WTC11 (cell line): ENCODE measurements at places on chromosomes 1 and 21. TPM values are rescaled to one million over a fixed set of nuclear protein-coding genes. Genes with fewer than 3 reads are reported as not detected.

BACH1 gene
- total RNA-seq, result 46.2 to 48.7 TPM (median 47.8 TPM) in 3 replicates

GRCh38 chr1:54408147-54409066 is 2.2 kb upstream of the SSBP3 start:
- no peak for DNase-seq

CSDE1 gene
- total RNA-seq, result 587 to 595 TPM (median 591 TPM) in 3 replicates

JAK1 gene
- 21.1 to 28.2 TPM (median 27.8 TPM) in 3 replicates for total RNA-seq

DNA sequence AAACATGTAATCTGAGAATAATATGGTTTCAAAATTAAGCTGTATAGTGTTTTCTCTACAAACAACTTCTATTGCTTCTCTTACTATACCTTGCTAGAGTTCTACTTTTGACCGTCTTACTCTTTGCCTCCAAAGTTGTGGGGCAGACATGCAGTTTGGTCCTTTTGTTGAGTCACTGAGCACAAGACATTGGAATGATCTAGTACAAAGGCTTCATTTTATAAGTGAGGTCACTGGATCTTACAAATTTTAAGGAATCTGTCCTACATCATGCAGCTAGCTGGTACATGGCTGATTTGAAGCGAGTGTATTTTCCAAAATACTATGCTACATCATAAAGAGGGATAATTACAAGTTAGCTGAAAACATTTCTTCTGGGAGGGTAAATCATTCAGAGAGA is 28.8 kb downstream of the OR10J1 start:
- no peak for DNase-seq

DNA sequence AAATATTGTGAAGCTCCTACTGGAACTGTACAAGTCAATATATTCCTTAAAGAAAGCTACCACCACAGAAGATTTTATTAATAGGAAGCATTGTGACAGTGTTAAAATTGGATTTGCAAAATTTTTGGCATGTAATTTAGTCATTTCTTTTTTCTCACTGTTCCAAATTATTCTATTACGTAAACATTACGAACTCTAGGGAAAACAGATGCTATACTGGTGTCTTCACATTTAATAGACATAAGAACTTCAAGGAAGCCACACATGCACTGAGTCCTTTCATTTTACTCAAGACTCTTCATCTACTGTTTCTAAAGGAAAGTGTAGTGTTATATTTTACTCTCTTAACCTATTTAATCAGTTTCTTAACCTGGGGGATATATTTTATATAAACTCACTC is 135.4 kb downstream of the HMCN1 start:
- DNase-seq, result no peak

GRCh38 chr1:37478890-37479254 is 4.5 kb downstream of the ZC3H12A start:
- DNase-seq, result no peak

UQCRHL gene
- total RNA-seq, result 2.6 to 3.8 TPM (median 2.7 TPM) in 3 replicates

GRCh38 chr1:19412654-19413053 is 72.7 kb downstream of the CAPZB start:
- DNase-seq, result no peak

GRCh38 chr1:226274138-226274537 is 34.8 kb downstream of the LIN9 start:
- no peak for DNase-seq

DNA sequence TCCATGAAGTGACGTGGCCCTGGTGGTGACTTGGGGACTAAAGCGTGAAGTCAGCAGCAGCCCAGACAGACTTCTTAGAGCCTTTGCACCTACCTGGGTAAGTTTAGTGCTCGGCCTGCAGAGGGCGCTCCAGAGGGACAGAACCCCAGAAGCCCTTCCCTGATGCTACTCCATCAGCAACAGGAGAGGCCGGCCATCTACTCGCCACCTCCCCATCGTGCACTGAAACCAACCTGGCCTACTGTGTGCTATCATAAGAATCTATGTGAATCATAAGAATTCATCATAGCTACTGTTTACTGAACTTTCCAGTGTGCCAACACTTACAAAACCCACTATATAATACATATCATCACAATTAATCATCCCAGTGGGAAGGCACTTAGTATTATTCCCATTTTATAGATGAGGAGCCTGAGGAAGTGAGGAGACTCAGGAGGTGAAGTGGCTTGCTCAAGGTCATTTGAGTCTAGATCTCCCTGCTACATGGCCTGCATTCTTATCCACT is 7.9 kb upstream of the EDN2 start:
- DNase-seq, result peak; percentile 84

JUN gene
- 15.9 to 22.1 TPM (median 21.4 TPM) in 3 replicates for total RNA-seq

- no peak for DNase-seq
These were observed 47.9 kb upstream of the NUF2 start for GRCh38 chr1:163273766-163274441.

- DNase-seq, result peak; percentile 16
These were observed 249.9 kb downstream of the TNR start for GRCh38 chr1:175493321-175494010.

DNA sequence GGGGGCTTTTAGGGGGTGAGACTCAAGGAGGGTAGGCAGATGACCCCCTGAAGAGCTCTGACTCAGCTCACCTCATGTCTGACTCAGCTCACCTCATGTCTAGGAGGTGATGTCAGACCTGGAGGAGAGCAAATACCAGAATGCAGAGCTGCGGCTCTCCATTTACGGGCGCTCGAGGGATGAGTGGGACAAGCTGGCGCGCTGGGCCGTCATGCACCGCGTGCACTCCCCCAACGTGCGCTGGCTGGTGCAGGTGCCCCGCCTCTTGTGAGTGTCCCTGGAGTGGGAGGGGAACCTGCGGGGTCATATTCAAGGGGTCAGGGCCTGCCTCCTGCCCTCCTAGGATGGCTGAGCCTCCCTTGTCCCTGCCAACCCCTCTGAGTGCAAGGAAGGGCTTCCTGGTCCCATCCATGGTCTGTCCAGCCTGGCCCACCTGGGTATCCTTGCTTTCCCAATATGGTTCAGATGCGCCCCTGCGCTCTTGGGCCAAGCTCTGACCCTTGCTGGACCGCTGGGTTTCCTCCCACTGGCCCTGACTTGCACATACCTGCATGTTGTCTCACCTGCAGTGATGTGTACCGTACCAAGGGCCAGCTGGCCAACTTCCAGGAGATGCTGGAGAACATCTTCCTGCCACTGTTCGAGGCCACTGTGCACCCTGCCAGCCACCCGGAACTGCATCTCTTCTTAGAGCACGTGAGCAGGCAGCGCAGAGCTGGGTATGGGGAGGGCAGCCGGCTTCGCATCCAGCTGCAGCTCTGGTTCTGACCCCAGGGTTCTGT is 9.1 kb downstream of the AMPD2 start:
- DNase-seq, result no peak

GPR25 gene
- total RNA-seq, result 0.14 to 0.16 TPM in 2 of 3 replicates, not detected in the other

- no peak for DNase-seq
These were observed 16.4 kb downstream of the CADM3 start for GRCh38 chr1:159187647-159188374.

TMEM82 gene
- total RNA-seq, result 0.48 to 1.4 TPM (median 0.94 TPM) in 3 replicates

- DNase-seq, result no peak
These were observed 7.8 kb downstream of the CHRNB2 start for GRCh38 chr1:154575147-154575927.

GRCh38 chr1:240455228-240455821 is 156.6 kb downstream of the GREM2 start:
- no peak for DNase-seq

- peak; percentile 57 for DNase-seq
These were observed 808 bp downstream of the MAP3K21 start for GRCh38 chr1:233328142-233328921.

TCEANC2 gene
- 4.7 to 6.9 TPM (median 6.3 TPM) in 3 replicates for total RNA-seq

- no peak for DNase-seq
These were observed 146.1 kb upstream of the RUNX1 start for GRCh38 chr21:35195232-35195631.

NIBAN1 gene
- 5.0 to 8.1 TPM (median 5.2 TPM) in 3 replicates for total RNA-seq

VWA1 gene
- total RNA-seq, result 28.3 to 35.5 TPM (median 28.3 TPM) in 3 replicates

DNAH14 gene
- 34.1 to 36.9 TPM (median 35.4 TPM) in 3 replicates for total RNA-seq

FMO5 gene
- total RNA-seq, result 1.6 to 3.3 TPM (median 1.7 TPM) in 3 replicates

DNA sequence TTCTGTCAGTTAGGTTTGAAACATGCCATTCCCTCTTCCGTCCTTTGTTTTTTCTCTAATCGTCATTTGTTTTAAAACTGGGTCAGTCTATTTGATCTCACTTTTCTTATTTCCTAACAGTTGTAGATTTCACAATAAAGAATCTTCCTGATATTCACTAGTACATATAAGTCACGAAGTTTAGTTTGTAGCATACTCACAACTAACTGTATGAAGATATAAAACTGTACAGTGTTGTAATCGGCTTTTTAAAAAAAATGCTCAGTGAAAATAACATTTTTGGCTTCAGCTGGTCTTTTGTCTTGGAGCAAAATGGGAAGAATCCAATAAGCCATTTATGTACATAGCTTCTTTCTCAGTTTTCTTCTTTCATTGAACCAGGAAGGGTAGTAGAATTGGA is 78.3 kb downstream of the NCAM2 start:
- DNase-seq, result no peak

DNA sequence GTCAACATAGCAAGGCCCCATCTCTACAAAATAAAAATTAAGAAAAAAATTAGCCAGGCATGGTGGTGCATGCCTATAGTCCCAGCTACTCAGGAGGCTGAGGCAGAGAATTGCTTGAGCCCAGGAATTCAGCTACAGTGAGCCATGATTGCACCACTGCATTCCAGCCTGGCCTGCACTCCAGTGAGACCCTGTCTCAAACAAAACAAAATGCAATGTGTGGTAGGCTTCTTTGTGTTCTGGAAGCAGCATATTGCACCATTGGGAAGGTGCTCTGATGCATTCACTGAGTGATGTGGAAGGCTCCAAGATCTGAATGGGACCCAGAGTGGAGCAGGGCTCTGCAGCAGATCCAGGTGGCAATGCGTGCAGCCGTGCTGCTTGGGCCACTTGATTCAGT is 99.6 kb upstream of the COG2 start:
- no peak for DNase-seq

- no peak for DNase-seq
These were observed 1.7 kb downstream of the TRMT1L start for GRCh38 chr1:185154912-185155513.

DNA sequence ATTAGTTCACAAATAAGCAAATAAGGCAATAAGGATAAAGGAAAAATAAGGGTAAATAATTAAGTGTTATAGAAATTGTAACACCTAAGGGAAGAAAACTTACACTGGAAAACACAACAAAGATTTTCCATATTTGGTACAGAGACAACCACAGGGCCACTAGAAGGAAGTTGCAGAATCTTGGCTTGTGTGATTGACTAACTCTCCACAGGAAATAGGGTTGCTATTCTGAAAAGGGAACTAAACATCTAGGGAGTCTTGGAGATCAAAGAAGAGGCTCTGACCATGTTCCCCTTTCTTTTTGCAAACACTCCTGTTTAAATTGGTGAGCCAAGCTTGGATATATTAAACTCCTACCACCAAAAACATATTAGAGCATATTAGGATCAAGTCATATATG is 59.1 kb downstream of the APCS start:
- DNase-seq, result no peak

DNA sequence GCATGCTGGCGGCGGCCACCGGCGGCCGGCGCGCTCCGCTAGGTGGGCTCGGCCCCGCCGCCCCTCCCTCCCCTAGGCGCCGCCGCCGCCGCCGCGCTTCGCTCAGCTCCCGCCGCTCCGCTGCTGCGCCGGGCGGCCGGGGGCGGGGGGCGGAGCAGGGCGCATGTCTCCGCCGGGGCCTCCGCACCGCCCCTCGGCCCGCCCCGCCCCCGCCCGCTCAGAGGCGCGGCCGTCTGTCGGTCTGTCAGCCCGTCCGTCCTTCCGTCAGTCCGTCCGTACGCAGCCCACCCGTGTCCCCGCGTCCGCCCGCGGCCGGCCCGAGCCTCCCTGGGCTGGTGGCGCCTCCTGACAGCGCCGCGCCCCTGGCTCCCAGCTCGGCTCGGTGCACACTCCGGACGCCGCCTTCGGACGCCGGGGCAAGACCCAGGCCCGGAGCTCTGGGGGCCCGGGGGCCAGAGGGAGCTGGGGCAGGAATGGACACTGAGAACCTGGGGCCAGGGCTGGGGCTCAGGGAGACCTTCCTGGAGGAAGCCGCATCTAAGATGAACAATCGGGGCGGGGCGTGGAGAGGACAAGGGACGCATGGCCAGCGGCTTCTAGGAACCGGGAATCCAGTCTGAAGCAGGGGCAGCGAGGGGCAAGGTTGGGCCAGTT is at the start of gene GPR153:
Gene GPR153 (minus strand): TSS at position 138 of the 654 bp plus-strand sequence. CDS start 6,193 bp downstream, outside the sequence.
- DNase-seq, result no peak

ADAMTS4 gene
- total RNA-seq, result 9.1 to 11.2 TPM (median 10.0 TPM) in 3 replicates

- DNase-seq, result peak; percentile 59
These were observed 14.2 kb downstream of the CAPN2 start for GRCh38 chr1:223726380-223727001.

DNA sequence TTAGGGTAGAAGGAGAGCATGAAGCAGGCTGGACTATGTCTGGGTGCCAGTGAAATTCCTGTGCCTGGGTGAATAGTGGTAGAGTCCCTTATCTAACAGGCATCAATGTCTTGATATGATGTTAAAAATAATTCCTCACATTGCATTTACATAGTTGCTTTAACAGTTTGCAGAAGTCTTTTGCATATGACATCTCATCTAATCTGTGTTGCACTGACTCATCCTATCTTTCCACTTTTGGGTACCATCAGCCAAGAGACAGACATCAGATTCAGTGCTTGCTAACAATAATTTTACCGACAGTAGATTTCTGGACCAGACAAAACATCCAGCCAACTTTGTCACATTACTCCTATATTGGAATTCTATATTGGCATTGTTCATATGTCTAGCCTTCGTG is 92.5 kb downstream of the WDR64 start:
- DNase-seq, result no peak

GRCh38 chr1:11729498-11730428 is 6.2 kb upstream of the AGTRAP start:
- no peak for DNase-seq

- no peak for DNase-seq
These were observed 44.2 kb downstream of the PTPRU start for GRCh38 chr1:29280409-29281131.

GRIK1 gene
- total RNA-seq, result 0.09 to 0.11 TPM in 2 of 3 replicates, not detected in the other

DNA sequence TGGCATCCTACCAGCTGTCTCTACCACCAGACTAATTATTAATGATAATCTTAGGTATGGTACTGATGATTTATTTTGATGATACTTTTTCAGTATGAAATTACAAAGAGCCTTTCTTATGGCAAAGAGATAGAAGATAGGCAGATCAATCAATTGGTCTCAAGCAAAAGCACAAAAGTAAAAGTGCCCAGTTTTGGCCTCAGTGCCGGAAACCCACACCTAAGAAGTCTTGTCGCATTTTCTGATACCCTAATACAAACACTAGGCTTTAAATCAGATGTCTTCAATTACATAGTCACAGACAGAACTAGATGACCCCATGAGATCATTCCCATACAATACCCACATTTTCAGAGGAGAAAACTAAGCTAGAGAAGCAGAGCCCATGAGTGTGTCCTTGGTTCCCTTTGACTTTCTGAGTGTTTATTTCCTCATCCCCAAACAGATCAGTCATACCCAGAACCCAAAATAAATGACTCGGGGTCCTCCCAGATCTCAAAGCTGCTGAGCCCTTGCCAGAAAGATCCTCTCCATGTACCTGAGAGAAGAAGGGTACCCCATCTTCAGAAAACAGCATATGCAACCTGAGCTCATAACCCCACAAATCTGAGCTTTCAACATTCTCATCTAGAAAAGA is 7.7 kb downstream of the ITPKB start:
- no peak for DNase-seq

- no peak for DNase-seq
These were observed 676.1 kb downstream of the PTPRU start for GRCh38 chr1:29912425-29912824.
